SJSA1 (cell line): ENCODE measurements at places on chromosomes 2 and 18. TPM values are rescaled to one million over a fixed set of nuclear protein-coding genes. Genes with fewer than 3 reads are reported as not detected.

The RASGRP3 gene
- 7.5 and 11.6 TPM in 2 replicates for total RNA-seq

GRCh38 chr2:186518291-186518690 is 32.2 kb downstream of the ZC3H15 start:
- no peak for DNase-seq

DNA sequence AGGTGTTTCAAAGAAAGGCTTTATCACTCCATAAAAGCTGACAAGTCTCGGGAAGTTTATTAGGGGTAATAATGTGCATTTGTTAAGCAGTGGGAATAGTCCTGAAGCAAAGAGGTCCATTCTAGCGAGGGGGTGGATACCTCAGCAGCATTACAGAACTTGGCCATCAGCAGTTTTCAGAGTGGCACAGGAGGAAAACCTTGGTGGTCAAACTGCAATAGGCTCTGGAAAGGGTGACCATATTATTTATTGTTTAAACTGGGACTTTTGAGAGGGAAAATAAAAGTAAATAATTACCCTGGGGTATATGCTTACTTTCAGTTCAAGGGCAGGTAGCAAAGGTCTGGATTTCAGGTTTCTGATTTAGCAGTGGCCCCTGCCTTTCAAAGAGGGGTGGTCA is 115.5 kb upstream of the KLHL14 start:
- no peak for DNase-seq

GRCh38 chr2:60873381-60873780 is 8.0 kb upstream of the REL start:
- no peak for DNase-seq

DNA sequence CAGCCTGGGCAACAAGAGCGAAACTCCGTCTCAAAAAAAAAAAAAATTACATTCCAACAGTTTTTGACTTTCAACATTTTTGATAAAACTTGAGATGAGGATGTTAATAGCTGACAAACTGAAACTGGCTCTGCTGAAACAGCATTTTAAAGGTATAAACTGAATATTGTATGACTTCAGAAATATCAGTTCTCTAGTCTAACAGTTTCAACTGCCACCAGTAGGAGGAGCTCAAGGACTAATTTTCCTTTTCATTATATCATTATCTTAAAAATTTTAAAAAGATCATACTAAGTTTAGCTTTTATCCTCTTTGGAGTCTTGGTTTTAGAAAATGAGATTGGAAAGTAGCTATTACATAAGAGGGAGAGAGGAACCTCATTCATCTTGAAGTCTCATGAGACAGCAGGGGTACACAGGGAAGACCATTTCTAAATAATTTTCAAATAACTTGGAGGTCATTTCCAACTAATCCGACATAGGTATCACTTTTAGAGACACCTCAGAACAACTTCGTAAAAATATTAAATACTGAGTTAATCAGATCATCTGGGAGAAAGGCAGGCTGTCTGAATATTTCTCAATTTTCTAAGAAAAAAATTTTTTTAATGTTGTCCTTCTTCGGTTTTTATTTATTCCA is 37.6 kb upstream of the MCM6 start:
- no peak for DNase-seq

DNA sequence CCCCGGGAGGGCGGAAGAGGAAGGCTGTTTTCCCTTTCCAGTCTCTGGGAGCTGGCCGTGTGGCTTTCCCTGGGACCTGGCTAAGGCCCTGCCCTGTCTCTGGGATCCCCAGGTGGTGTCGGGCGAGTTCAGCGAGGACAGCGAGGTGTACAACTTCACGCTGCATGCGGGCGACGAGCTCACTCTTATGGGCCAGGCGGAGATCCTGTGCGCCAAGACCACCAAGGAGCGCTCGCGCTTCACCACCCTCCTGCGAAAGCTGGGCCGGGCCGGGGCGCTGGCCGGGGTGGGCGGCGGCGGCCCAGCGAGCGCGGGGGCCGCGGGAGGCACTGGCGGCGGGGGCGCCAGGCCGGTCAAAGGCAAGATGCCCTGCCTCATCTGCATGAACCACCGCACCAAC is 11.2 kb downstream of the GAREM2 start:
- no peak for DNase-seq

DNA sequence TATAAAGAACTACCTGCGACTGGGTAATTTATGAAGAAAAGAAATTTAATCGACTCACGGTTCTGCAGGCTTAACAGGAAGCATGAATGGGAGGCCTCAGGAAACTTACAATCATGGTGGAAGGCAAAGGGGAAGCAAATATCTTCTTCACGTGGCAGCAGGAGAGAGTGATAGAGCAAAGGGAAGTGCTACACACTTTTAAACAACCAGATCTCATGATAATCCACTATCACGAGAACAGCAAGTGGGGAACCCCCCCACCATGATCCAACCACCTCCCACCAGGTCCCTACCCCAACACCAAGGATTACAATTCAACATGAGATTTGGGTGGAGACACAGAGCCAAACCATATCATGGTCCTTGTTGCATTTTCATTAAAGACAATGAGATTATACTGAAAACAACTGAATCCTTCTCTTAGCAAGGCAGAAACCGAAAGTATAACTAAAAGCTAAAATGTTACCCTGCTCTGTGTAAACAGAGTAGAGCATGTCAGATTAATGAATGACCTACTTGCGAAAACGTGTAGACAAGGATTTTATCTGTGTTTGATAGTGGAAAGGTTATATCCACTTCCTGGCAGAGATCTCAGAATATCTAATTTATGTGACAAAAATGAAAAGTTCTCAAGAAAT is 60.1 kb upstream of the RBBP8 start:
- no peak for DNase-seq

DNA sequence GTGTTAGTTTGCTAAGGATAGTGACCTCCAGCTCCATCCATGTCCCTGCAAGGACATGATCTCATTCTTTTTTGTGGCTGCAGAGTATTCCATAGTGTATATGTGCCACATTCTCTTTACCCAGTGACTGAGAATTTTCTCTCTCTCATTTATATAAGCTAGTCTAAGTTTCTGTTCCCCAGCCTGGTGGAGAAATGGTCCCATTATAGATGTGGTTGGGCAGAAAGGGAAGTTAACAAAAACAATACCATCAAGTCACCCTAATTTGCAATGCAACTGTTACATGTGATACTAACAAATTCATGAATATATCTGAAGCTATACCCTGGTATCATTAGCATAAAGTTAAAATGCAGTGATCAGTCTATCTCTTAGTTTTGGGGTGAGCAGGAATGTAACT is 54.0 kb downstream of the DNER start:
- DNase-seq = no peak
